ENCODE measurements at places on chromosomes 1 and 21.

- no peak for DNase-seq
Observed at GRCh38 chr1:203096566-203096965, 10.8 kb upstream of the MYOG start.

GRCh38 chr1:149936170-149936991 lies at the start of gene MTMR11:
MTMR11 (minus strand) TSS chr1:149936879; CDS start chr1:149936647, 232 bp downstream.
- no peak for DNase-seq

- DNase-seq, result no peak
Observed at GRCh38 chr1:226511296-226511695, 37.3 kb upstream of the STUM start.

DNA sequence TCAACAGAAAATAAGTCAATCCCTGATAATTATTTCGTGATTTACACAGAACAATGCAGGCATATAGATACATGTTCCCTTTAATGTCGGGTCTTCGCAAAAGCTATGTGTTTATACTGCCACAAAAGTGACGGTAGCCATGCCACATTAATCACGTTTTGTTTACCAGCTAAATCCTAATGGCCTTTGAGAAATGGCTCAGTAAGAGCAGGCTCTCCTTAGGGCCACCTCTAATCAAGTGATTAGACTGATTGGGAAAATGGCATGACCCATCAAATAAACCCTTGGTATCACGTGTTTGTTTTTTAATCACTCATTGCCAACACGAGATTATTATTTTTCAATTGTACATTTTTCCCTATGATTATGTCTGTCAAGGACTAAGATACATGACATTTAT lies 102.0 kb upstream of the USP25 start:
- no peak for DNase-seq

- DNase-seq, result no peak
Observed at GRCh38 chr1:78387871-78388270, 102.9 kb upstream of the PTGFR start.

GRCh38 chr1:176174108-176174507 lies 33.0 kb downstream of the COP1 start:
- DNase-seq, result no peak
